ENCODE measurements at places on chromosomes 16 and 17.

DNA sequence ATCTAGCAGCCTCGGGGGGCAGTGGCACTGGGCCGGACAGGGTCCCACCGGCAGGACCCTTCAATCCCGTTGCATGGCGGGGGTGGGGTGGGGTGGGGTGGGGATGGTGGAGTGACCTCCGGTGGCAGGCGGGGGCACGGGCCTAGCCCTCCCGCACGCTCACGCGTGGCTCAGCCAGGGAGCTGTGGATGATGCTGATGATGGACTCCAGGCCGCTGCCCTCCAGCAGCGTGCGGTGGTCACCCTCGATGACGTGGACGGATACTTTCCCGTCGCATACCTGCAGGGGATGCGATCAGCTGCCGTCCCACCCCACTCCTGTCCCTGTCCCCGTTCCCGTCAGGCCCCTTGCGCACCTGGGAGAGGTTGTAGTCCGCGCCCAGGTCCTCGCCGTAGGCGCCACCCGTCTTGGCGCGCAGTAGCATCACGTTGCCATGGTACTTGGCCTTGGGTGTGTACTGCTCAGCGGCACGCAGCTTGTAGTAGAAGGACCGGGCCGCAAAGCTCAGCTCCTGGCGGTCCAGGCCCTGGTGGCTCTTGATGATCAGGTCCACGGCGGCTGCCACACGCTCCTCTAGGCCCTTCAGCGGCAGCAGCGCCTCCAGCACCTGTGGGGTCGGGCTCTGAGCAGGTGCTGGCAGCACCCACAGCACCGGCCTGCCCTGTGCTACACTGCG is 13.5 kb upstream of the DUS1L start:
- no peak overlapping the region for H3K27ac ChIP-seq
- H3K4me1 ChIP-seq: no peaks in the 10 kb centered on the region
- DNase-seq: no peak
- H3K4me3 ChIP-seq: no peak overlapping the region
- H3K36me3 ChIP-seq: peaks cover 43% of the 10 kb centered on the region
- no peaks in the 10 kb centered on the region for H3K27me3 ChIP-seq

- H3K4me1 ChIP-seq: no peaks in the 10 kb centered on the region
- peaks cover 5% of the 10 kb centered on the region for H3K36me3 ChIP-seq
- no peak overlapping the region for H3K4me3 ChIP-seq
- H3K27me3 ChIP-seq: no peaks in the 10 kb centered on the region
- no peak overlapping the region for H3K27ac ChIP-seq
- DNase-seq: no peak
Observed at GRCh38 chr16:3475604-3476375, 19.5 kb downstream of the C16orf90 start.

DNA sequence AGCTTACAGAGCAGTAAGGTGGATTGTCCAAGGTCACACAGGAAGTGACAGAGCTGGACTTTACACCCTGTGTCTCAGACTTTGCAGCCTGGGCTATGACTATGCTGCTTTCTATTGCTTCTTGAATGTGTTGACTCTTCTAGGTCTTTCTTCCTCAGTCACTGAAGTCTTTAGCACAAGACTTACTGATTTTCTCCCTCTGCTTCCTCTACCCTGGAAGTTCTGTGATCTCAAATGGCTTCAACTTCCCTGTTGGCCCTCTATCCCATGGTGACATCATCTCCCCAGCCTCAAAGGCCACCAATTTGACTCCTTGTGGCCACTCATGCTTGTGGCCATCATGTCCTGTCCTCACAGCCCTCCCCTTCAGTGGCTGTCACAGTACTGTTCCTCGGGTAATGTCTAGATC is 181.3 kb downstream of the HS3ST3A1 start:
- no peaks in the 10 kb centered on the region for H3K36me3 ChIP-seq
- no peak for DNase-seq
- H3K4me3 ChIP-seq: no peak overlapping the region
- H3K27me3 ChIP-seq: no peaks in the 10 kb centered on the region

GRCh38 chr17:8105957-8106398 is 12.3 kb downstream of the ALOXE3 start:
- no peaks in the 10 kb centered on the region for H3K27me3 ChIP-seq
- no peaks in the 10 kb centered on the region for H3K36me3 ChIP-seq
- no peak overlapping the region for H3K4me3 ChIP-seq
- H3K27ac ChIP-seq: no peak overlapping the region
- H3K4me1 ChIP-seq: peaks cover 4% of the 10 kb centered on the region

DNA sequence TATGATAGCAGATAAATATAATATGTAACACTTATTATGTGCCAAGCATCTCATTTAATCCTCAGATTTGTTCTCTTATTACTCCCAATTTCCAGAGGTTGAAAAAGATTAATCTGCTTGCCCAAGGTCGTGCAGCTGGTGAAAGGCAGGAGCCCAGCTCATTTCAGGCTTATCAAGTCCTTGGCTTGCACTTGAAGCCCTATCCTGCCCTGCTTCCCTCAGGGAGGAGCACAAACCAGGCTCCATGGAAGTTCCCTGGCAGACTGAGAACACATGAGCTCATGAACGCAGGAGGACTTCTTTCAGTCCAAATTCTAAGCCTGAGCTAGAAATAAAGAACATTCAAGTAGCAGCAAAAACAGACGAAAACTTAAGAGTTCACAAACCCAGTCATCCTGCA is 74.8 kb downstream of the USP31 start:
- H3K4me1 ChIP-seq: no peaks in the 10 kb centered on the region
- no peak overlapping the region for H3K27ac ChIP-seq
- H3K27me3 ChIP-seq: no peaks in the 10 kb centered on the region
- no peak overlapping the region for H3K4me3 ChIP-seq
- H3K36me3 ChIP-seq: no peaks in the 10 kb centered on the region

GRCh38 chr16:404971-405486 is 3.3 kb downstream of the DECR2 start:
- peaks cover 4% of the 10 kb centered on the region for H3K4me1 ChIP-seq
- no peak for DNase-seq
- no peak overlapping the region for H3K27ac ChIP-seq
- H3K36me3 ChIP-seq: no peaks in the 10 kb centered on the region
- no peak overlapping the region for H3K4me3 ChIP-seq
- H3K27me3 ChIP-seq: no peaks in the 10 kb centered on the region

DNA sequence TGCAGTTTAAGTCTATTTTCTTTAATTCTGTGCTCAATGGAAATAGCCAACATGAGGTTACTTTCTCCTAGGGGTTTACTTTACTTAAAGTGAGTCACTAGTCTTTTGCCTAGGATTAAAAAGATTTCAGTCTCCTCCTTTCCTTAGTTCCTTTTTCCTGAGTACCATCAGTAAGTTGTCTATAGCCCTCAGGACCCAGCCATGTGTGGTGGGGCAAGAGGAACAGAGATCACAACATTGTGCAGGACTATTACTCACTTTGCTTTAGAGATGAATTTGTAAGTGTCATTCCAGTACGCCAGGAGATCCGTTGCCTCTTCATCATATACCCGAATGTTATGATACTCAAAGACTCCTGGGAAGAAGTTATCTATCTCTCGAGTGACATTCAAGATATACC is 27.7 kb upstream of the CORO6 start:
- H3K27me3 ChIP-seq: no peaks in the 10 kb centered on the region
- H3K27ac ChIP-seq: no peak overlapping the region

DNA sequence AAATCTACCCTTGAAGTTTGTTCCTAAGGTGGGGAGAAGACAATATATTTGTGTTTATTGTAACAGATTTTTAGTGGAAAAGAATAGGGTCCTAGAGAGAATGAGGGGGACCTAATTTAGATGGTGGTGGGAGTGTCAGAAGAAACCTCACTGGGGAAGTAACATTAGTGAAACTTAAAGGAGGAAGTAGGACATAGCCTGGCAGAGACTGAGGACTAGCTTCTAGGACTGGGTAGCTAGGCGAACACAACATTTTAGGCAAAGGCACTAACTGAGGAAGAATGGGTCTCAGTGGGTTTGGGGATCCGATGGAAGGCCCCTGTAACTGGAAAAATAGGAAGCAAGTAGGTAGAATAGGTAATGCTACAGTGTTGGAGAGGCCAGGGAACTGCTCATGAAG is 4.2 kb upstream of the ARL2BP start:
- H3K4me3 ChIP-seq: no peak overlapping the region
- no peaks in the 10 kb centered on the region for H3K27me3 ChIP-seq
- H3K27ac ChIP-seq: no peak overlapping the region
- DNase-seq: no peak
- H3K4me1 ChIP-seq: peaks cover 17% of the 10 kb centered on the region

- H3K4me1 ChIP-seq: no peaks in the 10 kb centered on the region
- H3K27ac ChIP-seq: no peak overlapping the region
- H3K36me3 ChIP-seq: no peaks in the 10 kb centered on the region
- no peak overlapping the region for H3K4me3 ChIP-seq
- no peak for DNase-seq
Observed at GRCh38 chr16:22641131-22641628, 130.5 kb downstream of the NPIPB5 start.

DNA sequence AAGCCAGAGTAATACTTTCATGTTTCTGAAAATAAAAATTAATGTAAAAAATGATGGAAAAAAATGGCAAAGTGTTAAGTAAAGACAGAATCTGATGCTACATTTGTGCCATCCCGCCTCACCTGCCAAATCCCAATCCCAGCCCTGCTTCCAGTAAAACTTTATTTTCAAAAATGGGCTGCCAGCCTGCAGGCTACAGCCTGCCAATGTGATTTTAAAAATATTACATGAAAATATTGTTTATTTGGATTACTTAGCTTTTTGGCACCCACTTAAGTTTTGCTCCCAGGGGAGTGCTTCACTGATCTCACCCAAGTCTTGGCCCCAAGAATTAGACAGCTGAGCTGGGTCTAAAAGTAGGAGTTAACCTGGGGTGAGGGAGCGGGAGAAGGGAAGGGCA is 112.8 kb downstream of the C16orf78 start:
- H3K27ac ChIP-seq: no peak overlapping the region
- no peak for DNase-seq
- H3K36me3 ChIP-seq: no peaks in the 10 kb centered on the region
- no peaks in the 10 kb centered on the region for H3K27me3 ChIP-seq

- H3K27me3 ChIP-seq: no peaks in the 10 kb centered on the region
- H3K4me3 ChIP-seq: no peak overlapping the region
- H3K27ac ChIP-seq: no peak overlapping the region
- H3K4me1 ChIP-seq: no peaks in the 10 kb centered on the region
Observed at GRCh38 chr17:81576621-81577277, 24.6 kb upstream of the FAAP100 start.

DNA sequence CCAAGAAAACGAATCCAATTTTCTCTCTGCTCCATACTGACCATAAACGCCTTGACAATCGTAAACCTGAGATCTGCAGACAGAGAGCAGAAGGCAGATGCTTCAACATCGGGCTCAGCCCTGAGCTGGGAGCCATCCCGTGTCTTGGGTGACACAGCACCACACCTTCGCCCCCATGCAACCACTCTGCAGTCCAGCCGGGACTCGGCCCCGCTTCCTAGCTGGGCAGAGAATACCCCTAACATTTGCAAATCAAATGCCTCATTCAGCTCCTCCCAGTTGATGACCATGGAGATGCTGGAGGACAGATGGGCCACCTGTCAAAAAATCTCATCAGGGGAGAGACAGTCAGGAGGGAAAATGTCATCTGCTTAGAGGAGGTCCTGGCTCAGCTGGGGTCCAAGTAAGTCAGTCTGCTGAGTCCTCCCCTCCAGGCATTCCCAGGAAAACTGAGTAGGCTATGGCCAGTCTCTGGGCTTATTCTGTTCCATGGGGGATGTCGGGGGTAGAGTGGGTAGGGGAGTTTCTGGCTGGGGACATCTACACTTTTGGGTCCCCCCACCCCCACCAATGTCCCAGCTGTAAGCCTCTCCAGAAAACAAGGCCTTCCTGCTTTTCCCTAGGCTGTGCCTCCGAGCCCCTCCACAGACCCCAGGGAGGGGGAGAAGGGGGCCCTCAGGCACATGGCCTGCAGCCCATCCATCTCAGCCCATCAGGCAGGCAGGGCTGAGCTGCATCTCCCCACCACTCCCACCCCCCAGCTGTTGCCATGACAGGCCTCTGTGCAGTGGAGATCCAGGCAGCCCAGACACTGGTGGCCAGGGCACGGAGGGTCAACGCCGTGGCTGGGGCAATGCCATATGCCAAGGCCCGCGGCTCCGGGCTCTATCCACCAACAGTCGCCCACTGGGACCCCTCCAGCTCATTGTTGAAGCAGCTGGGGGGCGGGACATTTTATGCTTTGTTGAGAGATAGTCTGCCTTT is 158.6 kb downstream of the AXIN2 start:
- H3K4me1 ChIP-seq: no peaks in the 10 kb centered on the region
- no peak for DNase-seq
- no peaks in the 10 kb centered on the region for H3K36me3 ChIP-seq
- no peak overlapping the region for H3K27ac ChIP-seq
- no peak overlapping the region for H3K4me3 ChIP-seq

- no peak overlapping the region for H3K27ac ChIP-seq
- DNase-seq: no peak
- H3K4me1 ChIP-seq: no peaks in the 10 kb centered on the region
- no peaks in the 10 kb centered on the region for H3K27me3 ChIP-seq
Observed at GRCh38 chr16:25925421-25925820, 233.7 kb downstream of the HS3ST4 start.

- no peaks in the 10 kb centered on the region for H3K36me3 ChIP-seq
- H3K4me3 ChIP-seq: no peak overlapping the region
- H3K27ac ChIP-seq: no peak overlapping the region
- H3K27me3 ChIP-seq: no peaks in the 10 kb centered on the region
- no peak for DNase-seq
Observed at GRCh38 chr17:81067391-81067811, 32.5 kb downstream of the BAIAP2 start.

- DNase-seq: no peak
- H3K36me3 ChIP-seq: no peaks in the 10 kb centered on the region
- no peak overlapping the region for H3K4me3 ChIP-seq
- no peaks in the 10 kb centered on the region for H3K27me3 ChIP-seq
- H3K27ac ChIP-seq: no peak overlapping the region
Observed at GRCh38 chr16:20303012-20303411, 24.3 kb downstream of the GP2 start.

GRCh38 chr16:29845656-29846055 is 17.4 kb downstream of the CDIPT start:
- no peak for DNase-seq
- no peaks in the 10 kb centered on the region for H3K27me3 ChIP-seq
- H3K4me1 ChIP-seq: no peaks in the 10 kb centered on the region
- H3K27ac ChIP-seq: no peak overlapping the region

DNA sequence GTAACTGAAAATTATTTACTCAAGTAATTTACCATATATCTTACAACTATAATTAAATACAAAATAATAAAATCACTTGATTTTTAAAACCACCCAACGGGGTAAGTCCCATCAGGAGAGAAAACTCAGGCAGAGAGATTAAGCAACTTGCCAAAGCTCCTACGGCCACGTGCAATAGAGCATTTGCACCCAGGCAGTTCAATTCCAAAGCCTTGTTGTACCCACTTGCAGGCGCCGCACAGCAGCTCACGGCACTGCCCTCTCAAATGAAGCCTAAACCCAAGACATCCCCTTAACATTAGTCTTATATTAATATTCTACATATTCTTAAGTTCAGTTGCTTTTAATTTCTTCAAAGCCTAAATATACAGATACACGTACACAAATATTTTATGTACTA is 75.7 kb downstream of the SPAG9 start:
- DNase-seq: no peak
- H3K4me3 ChIP-seq: no peak overlapping the region
- H3K27me3 ChIP-seq: no peaks in the 10 kb centered on the region
- peaks cover 16% of the 10 kb centered on the region for H3K4me1 ChIP-seq
- H3K36me3 ChIP-seq: no peaks in the 10 kb centered on the region
- no peak overlapping the region for H3K27ac ChIP-seq

- no peaks in the 10 kb centered on the region for H3K27me3 ChIP-seq
- no peak for DNase-seq
- H3K27ac ChIP-seq: no peak overlapping the region
- no peaks in the 10 kb centered on the region for H3K4me1 ChIP-seq
- H3K36me3 ChIP-seq: no peaks in the 10 kb centered on the region
Observed at GRCh38 chr16:6165330-6165979, 1067.9 kb upstream of the EEF2KMT start.
